ENCODE measurements at places on chromosomes 1 and 21.

GRCh38 chr1:115832651-115833050 is 8.3 kb downstream of the NHLH2 start:
- no peak for DNase-seq

- no peak for DNase-seq
These were observed 16.1 kb downstream of the OXCT2 start for GRCh38 chr1:39754906-39755504.

GRCh38 chr1:33841494-33841893 is 22.4 kb upstream of the HMGB4 start:
- DNase-seq, result no peak

- no peak for DNase-seq
These were observed 24.5 kb upstream of the SOD1 start for GRCh38 chr21:31634993-31635392.

DNA sequence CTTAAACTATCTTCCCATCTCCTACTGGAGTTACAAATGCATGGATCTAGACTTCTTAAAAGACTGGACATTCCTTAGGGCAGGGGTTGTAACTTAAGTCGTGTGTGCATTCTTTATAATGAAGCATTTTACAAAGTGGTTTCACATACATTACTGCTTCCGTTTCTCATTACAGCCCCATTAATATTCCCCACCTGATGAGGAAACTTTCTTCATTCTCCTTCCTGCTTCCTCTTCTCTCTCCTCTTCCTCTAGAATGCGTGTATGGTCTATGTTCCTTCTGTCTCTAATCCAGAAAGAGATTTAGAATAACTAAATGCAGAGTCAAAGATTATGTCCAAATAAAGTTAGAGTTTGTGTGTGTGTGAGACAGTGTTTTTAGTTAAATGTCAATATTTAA is 1.8 kb upstream of the CAP1 start:
- no peak for DNase-seq

DNA sequence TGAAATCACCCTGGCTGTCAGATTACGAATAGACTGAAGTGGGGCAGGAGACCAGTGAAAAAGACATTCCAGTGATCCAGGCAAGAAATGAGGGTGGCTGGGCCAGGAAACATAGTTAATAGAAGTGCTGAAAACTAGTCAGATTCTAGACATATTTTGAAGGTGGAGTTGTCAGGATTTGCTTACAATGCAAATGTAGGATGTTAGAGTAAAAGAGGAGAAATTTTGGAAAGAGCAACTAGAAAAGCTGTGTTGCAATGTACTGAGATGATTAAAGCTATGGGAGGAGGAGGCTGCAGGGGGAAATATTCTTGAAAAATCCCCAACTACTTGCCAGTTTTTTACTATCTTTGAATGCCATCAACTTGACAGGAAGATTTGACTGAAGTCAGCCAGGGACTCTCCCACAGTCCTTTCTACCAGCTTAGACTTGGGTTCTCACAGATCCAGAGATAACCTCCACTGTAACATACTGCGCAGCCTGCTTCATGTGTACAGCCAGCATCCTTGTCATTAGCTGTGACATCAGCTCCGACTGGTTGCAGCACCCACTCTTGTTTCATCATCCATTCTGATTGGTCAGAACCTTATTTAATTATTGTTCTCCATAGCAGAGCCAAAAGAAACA is 109.7 kb downstream of the TSEN15 start:
- no peak for DNase-seq

DNA sequence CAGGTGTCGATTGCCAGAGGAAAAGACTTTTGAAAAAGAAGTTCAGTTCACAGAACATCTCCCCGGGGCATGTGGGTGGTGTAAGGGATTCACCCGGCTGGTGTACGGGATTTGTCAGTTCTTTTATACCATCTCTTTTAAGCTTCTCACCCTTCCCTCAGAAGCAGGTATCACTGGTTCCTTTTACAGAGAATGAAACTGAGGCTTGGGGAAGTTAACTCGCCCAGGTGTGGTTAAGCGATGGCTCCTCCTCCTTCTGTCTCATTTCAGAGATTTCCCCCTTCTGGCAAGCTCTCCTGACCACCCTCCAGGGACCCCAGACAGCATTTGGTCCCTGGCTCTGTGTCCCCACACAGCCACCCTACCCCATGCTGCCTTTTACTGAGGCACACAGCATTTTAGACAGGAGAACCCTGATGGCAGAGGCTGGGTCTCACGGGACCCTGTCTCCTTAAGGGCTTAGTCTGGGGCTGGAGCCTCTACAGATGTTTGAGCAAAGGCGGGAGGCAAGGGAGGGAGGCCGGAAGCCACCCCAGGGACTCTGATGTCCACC is 2.8 kb upstream of the ECE1 start:
- DNase-seq, result peak; percentile 73

GRCh38 chr21:43816611-43817071 is 27.3 kb downstream of the RRP1 start:
- no peak for DNase-seq

DNA sequence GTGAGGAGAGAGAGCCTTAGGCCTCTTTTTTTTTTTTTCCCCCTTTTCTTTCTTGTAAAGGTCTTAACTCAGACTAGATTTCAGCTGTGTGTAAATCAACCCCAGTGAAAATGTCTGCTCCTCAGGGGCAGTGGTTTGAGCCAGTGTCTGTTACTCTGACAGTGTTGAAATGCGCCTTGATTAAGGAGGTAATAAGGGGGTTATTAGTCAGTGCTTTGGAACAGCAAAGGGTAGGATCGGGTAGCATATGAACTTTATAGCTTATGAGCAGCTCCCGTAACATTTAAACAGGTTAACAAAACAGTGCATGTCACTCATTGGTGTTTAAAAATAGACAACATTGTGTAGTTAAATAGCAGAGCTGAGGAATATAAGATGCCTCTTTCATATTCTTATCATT is 10.3 kb downstream of the UTP11 start:
- no peak for DNase-seq

DNA sequence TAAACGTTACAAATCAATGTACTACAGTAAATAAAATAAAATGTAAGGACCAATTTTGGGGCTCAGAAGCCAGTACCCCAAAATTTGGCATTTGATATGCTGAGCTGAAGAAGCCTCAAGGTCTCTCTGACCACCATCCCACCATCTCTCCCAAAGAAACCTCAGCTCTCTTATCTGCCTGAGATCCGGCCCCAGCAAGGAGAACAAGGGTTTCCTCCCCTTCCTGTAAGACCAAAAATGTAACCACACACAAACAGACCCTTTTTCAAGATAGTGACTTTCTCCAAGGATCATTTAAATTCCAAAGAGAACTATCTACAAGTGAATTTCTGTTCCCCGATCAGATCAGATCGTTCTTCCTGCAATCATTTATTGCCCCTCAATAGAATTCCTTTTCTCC is 68.1 kb upstream of the SLC45A1 start:
- no peak for DNase-seq

DNA sequence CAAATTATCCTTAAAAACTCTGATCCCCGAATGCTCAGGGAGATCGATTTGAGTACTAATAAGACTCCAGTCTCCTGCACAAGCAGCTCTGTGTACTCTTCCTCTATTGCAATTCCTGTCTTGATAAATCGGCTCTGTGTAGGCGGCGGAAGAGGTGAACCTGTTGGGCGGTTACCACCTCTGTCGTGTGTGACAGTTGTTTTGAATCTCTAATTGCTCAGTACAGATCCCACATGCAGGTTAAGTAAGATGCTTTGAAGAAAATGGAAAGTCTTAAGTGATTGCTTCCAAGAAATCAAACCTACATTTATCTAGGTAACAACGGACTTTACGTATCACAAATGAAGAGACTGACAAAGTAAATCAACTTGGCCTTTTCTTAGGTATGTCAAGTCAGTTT is 35.5 kb downstream of the COA6 start:
- DNase-seq, result peak; percentile 60

- DNase-seq, result no peak
These were observed 19.5 kb upstream of the RGSL1 start for GRCh38 chr1:182430263-182431068.

DNA sequence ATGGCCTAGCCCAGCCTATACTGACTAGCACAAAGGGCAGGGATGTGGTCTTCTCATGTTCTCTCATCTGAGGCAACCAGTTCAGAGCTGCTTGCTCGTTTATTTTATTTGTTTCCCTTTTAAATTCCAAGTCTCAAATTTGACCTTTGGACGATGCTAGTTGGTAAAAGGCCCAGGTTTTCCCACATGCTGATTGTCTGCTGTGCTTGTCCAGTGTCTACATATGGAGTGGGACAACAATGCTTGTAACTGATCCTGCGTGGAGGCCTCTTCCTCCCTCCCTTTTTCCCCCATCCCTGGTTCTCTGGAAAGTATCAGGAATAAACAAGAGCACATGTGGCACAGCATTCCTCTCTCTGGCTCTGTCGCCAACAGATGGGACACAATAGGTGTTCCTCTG is 34.0 kb upstream of the BEND5 start:
- no peak for DNase-seq

GRCh38 chr1:27026621-27027574 is 14.2 kb upstream of the TENT5B start:
- no peak for DNase-seq

DNA sequence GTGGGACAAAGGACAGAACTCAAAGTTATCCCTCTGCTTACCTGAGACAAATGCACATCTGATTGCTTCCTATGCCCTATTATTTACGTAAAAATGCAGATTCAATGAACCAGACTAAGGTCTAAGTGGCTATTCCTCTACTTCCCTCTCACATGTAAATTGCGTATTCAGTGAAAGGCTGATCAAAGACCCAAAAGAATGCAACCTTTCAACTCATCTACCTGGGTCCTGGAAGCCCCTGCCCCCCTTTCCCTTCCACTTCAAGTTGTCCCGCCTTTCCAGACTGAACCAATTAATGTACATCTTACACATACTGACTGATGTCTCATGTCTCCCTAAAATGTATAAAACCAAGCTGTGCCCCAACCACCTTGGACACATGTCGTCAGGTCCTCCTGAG is 14.6 kb downstream of the SSX2IP start:
- no peak for DNase-seq

DNA sequence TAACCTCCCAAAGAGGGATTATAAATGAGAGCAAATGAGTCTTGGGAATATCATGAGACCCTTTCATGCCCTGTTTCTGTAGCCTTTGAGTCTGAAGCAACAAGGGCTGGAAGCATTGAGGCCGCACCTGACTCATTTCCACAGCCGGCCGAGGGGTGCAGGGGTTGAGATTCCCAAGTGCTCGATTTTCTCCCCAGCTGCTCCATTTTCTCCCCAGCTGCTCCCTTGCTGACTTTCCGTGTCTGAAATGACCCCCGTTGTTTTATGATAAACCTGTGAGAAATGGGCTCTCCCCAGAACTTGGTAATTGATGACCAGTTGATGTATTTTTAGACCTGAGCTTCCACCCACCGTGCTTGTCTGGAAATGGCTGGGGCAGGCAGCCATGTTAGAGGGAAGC is 22.9 kb downstream of the SIM2 start:
- no peak for DNase-seq

DNA sequence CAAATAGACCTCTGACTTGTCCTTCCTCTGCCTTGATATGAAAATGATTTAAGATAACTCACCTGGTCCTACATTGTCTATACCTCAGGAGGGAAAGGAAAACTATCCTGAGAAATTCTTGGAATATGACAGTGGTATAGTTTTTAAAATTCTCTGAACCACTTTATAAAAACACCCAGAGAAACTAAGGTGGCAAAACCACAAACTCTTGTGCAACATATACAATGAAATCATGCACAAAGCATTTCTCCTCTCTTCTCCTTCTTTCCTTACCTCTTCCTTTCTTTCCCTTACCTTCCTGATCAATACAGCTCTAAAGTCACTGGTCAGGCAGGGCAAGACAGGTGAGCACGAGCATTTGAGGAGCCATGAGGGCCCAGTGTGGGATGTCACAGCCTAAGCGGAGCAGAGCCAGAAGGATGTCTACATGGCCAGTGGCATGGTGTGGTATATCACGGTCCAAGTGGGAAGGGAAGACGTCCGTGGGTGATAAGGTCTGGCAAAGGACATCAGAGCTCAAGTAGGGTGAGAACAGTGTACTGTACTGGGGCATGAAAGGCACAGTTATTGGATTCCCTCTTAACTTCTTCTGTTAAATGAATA is 543.3 kb downstream of the DPYD start:
- no peak for DNase-seq

DNA sequence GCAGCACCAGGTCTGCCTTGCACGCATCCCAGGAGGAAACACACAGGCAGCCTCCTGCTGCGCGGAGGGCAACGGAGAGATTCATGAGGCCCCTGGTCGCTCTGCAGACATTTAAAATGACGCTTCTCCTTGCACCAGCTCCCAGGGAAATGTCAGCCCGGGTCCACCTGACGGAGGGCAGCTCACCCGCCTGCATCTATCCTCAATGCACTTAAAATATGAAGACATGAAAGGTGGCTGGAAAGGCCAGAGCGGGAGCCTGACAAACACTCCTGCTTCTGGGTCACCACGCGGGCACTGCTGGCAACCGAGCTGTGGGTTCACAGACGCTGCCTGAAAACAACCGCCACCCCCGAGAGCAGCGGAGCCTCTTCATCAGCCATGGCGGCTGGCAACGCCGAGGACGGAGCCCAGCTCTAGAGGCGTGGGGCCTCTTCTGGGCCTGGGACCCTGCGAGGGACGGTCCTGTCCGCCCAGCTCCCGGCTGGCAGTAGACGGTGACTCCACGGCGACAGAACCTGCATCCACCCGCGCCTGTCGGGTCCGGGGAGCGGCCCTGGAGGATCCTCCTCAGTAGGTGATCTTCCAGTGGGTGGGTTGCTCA is 22.7 kb downstream of the POFUT2 start:
- no peak for DNase-seq

DNA sequence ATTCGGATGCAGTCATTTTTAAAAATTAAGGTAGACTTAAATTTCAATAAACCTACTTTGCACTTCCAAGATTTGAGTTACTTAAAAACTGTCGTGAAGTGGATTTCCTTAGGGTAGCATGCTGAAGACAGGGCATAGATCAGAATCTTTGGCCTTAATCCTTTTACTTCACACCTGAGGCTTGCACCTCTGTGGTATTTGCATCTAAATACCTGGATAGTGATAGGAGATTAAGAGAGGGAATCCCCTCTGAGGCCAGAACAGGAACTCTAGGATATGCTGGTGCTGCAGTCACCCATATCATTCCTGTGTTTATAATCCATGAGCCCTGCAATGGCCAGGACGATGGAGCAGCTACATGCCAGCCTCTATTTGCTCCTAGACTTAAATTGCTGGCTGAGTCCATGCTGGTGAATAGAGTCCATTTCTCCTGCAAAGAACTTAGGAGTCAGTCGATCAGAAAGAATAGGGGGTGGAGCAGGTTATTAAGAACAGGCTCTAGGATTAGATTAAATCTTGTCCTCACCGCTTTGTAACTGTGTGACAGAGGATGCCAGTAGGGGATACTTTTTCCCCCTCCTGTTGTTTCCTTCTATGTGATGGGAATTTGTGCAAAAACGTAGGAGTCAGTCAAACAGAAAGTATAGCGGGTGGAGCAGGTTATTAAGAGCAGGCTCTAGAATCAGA is 333.6 kb downstream of the DUSP10 start:
- no peak for DNase-seq

DNA sequence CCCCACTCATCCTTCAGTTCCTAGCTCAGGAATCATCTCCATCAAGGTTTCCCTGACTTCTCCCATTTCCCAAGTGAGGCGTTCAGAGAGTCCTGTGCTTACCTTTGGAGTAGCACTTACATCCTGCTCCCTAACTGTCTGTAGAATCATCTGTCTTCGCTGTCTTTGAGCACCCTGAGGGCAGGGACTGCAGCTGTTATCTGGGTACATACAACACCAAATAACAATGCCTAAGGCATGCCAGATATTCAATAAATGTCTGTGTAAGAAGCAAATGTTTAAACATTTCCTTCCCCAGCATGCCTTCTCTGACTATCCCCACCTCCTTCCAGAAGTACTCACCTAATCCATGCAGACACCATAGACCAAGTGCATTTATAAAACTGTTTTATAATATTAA is 65.4 kb downstream of the JAK1 start:
- DNase-seq, result no peak
